Stimulated activated CD8-positive, alpha-beta memory T cell treated with anti-CD3 and anti-CD28 coated beads, Interleukin-4, amount 100 ng/mL, for 1 hour (primary cell): ENCODE measurements at places on chromosomes 3 and 15.

- no peak for DNase-seq
Measured at GRCh38 chr3:141336672-141337522, 31.4 kb upstream of the ZBTB38 start.

GRCh38 chr3:132211896-132212295 lies 105.3 kb upstream of the ACP3 start:
- DNase-seq = no peak

DNA sequence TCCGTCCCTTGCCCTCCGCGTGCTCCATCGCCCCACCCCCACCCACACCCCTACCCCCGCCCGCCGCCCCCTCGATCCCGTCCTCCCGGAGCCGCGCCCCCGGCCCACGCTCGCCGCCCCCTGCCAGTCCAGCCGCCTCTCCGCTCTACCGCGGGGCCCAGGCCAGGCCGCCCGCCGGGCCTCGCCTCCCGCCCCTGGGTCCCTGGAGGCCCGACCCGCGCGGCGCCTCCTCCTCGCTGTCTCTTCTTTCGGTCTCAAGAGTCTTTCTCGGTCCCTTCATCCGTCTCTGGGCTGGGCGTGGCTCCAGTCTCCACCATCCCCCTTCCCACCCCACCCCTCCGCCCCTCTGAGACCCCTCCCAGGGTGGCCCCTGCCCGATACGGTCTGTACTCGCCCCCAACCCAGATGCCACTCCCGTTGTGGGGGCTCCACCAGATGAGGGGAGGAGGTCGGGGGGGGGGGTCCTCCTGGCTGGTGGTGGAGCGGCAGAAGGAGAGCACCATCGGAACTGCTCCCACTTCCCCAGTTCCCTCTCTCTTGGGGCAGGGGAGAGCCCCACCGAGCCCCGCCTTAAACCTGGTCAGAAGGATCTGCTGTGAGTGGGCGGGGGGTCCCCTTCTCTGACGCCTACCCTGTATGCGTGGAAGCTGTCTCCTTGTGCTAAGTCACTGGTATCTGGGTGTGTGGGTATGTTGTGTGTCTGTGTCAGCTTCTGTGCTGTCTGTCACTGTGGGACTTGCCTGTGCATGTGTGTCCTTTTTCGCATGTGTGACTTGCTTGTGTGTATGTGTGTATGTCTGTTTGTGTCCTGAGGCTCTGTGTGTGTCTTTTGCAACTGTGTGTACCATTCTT lies 1.0 kb downstream of the PRKCD start:
- DNase-seq = no peak

DNA sequence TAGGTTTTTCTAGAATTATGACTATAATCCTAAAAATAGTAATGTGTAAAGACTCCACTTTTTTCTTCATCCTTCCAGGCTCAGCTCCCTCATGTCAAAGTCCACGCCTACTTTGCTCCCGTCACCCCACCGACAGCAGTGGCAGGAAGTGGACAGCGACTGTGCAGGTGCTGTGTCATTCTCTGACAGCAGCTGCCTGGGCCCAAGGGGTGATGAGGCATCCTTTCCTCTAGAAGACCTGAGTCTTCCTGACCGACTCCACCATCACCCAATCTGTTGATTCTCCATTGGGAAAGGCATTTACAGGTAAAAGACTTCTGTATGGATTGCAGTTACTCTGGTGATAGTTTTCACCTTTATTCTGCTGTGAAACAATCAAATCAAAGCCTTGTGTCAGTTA lies 54.8 kb downstream of the UBP1 start:
- DNase-seq = no peak

- no peak for DNase-seq
Measured at GRCh38 chr3:177322881-177323280, 125.6 kb upstream of the TBL1XR1 start.

DNA sequence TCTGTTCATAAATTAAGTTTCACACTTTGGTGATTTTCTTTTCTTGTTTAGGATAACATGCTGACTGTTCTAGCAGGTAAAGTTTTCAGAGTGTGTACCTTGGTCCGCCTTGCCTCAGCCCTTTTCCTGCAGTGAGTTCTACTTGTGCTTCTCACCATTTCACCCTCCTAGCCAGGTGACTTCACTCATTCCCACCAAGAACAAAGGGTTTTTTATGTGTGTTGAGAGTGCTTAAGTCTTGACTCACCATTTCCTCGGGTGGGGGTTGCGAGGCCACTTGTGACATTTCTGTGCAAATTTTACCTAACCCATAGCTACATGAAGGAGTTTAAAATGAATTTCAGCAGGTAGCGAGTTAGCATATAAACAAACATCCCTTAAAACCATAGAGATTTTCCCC lies 81.4 kb downstream of the C3orf38 start:
- no peak for DNase-seq

DNA sequence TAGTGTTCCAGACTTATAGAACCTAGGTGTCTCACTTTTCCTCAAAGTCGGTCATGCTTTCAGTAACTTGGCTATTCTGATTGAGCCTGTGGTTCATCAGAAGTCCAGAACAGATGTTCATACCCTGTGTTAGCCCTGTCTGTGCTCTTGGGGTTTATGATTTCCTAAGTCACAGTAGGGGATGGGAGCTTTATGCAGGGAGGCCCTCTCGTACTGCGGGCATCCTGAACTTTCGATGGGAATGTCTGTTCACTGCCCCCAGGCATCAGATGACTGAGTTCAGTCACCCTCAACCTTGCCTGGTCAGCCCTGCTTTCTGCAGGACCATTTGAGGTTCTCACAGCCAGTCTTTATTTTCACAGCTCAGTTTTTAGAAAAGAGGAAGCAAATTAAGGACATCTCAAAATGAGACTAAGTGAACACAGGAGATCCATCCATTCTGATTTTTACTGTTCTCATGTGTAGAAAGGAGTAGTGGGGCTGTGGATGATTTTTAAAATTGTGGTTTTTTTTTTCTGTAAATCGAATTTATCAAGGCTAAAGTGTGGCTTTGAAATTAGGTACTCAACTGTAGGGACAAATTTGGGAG lies 71.3 kb downstream of the CMTM8 start:
- DNase-seq = no peak

DNA sequence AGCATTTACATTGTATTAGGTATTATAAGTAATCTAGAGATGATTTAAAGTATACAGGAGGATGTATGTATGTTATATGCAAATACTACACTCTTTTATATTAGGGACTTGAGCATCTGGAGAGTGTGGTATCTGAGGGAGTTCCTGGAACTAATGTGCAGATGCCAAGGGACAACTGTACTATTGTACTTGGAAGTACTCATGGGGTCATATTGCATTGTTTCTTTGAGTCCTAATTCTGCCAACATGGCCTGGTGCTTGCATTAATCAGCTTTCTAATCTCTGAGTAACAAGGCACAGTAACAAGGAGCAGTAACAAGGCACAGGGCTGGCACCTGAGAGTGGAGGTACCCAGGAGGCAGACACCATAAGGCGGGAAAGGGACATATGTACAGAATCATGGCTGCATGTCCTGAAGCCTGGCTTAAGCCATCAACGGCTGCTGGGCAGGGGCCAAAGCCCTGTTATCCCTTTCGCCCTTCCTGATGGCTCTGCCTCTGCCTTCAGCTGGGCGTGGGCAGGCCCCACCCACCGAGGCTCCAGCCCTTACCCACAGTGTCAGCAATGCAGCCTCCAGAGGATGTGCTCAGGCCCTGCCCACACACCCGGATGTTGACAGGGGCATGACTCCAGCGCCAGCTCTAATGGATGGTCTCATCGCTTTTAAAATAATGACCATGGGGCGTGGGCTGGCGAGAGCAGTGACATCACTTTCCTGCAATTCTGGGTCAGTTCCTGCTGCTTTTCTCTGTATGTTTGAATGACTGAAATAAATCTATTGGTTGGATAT lies 22.9 kb downstream of the CEMIP start:
- no peak for DNase-seq

DNA sequence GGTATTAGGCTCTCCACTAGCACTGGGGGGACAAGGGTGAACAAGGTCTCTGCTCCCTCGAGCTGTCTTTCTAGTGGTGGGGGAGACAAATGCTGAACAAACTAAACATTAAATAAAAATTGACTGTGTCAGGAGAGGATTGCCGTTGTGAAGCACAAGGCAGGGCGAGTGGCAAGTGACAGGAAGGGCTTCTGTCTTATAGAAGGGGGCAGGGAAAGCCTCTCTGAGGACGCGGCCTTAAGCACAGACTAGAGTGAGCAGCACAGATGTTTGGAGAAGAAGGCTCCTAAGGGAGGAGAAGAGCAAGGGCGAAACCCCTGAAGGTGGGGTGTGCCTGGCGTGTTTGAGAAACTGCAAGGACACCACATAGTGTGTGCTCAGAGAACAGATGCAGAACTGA lies 50.9 kb upstream of the ATP2B2 start:
- no peak for DNase-seq

GRCh38 chr15:38672814-38673670 lies 108.4 kb upstream of the RASGRP1 start:
- no peak for DNase-seq

GRCh38 chr3:82938821-82939328 lies 1177.4 kb upstream of the GBE1 start:
- DNase-seq = no peak

- DNase-seq = no peak
Measured at GRCh38 chr3:45567730-45568172, 26.8 kb upstream of the LIMD1 start.

DNA sequence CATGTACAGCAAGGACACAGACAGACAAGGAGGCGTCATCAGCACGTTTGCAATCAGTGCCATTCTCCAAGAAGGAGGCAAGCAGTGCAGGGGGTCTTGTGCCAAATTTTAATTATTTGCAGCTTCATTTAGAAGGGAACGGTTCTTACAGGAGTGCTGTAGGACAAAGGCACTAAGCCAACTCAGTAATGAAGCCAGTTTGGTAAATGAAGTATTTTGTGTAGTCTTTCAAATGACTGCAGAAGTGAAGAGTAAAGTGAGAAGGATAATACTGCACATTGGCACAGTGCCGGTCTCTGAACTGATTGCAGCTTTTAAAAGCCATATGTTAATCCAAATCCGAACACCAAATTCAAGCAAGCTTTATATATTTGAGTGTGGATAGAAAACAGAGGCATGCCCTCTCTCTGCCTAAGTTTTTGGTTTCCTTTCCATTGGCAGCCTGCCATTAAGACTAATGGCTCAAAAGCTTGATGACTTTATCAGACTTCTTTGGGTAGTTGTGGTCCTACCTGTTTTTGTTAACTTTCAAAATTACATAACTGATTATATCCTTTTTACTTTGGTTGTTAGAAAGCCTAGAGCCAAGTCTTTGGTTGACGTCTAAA lies 101.3 kb downstream of the SENP2 start:
- DNase-seq = no peak

DNA sequence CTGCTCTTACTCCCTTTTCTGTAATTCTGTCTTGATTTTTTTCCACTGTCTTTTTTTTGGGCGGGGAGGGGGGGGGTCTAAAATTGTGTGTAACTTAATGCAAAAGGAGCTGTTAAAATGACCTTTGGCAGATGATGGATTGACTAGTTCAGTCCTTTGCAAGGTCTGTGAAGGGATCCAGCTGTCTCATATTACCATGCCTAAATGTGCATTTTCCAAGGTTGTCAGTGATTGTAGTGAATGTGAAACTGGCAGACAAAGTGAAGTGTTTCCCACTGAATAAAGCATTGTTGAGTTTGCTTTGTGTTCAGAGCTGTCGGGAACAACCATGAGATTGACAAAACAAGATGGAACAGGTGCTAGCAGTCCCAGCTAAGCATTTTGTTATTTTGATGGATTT lies 110.1 kb upstream of the SKOR1 start:
- no peak for DNase-seq

DNA sequence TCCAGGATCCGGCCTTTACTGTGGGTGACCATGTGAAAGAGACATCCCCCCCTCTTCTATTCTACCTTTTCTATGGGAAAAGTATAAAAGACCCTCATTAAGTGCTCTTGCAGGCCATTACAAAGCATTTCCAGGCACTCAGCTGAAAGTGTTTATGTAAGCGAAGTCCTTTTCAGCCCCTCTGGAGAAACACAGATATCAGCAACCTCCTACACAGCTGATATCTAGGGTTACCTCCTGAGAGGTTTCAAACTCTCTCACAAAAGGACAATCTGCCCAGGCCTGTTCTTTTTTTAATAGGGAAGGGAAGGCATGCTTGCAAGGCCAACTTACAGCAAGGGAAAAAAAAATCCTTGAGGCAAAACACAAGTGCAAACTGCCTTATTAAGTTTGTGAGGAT lies 12.6 kb downstream of the ETV5 start:
- no peak for DNase-seq

DNA sequence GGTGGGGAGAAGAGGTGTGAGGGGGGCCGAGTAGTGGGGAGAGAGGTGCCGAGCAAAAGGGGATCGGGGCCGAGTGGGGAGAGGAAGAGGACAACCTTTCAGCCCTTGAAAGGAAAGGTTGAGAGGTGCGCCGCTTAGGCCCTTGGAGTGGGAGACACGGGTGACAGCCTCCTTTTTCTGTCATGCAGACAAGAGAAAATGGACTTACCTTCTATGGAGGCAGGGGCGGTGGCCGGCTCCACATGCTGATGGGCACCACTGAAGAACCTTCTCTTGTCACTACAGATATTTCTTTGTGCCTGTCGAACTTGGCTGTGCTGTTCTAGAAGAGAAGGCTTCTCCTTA lies 421 bp downstream of the KLHL18 start:
- DNase-seq = peak; percentile 9

DNA sequence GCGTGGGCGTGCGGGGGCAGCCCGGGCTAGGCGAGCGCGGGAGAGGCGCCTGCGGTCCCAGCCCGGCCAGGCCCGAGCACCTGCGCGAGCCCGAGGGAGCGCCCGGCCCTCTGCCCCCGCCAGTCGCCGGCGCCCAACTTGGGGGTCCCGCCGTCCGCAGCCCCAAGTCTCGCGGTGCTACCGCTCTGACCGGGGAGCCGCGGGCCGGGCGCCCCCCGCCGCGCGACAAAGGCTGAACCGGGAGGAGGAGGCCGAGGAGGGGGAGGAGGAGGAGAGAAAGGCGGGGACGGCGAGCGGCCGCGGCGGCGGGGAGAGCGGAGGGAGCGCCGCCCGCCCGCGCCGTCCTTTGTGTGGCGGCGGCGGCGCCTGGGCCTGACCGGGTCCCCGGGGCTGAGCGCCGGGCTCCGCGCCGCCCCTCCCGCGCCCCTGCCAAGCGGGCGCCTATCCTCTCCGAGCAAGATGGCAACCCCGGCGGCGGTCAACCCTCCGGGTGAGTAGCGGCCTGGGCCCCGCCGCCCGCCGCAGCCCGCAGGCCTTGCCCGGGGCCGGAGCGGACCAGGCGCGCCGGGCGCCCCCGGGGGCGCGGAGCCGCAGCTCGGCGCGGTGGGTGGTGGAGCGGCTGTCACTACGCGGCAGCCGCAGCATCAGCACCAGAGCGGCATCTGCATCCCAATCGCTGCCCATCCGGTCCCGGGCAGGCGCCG lies at the start of gene ARNT2:
ARNT2 (plus strand) TSS at position 326 of the 704 bp plus-strand sequence; CDS start at position 460, 134 bp downstream.
- no peak for DNase-seq

DNA sequence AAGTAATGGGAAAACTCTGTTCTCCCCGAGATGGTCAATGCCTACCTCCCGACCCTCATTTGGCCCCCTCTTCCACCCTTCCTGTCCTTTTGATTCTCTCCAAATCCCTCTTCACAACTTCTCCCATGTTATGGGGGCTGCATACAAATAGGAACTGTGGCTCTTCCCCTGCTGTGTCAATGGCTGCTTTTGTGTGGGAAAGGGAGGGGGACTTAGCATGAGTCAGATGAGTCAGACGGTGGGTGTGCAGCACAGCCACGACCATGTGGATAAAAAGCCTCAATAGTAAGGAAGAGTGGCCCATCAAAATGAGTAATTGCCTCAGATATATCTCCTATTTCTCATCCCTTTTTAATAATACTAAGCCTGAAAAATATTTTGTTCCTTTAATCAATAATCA lies 31.9 kb downstream of the SPATA16 start:
- no peak for DNase-seq

- no peak for DNase-seq
Measured at GRCh38 chr15:100241572-100242482, 99.9 kb downstream of the ADAMTS17 start.
